ENCODE measurements at places on chromosomes 2 and 18.

GRCh38 chr18:79900610-79901570 lies 50.6 kb downstream of the SLC66A2 start:
- no peak for DNase-seq

DNA sequence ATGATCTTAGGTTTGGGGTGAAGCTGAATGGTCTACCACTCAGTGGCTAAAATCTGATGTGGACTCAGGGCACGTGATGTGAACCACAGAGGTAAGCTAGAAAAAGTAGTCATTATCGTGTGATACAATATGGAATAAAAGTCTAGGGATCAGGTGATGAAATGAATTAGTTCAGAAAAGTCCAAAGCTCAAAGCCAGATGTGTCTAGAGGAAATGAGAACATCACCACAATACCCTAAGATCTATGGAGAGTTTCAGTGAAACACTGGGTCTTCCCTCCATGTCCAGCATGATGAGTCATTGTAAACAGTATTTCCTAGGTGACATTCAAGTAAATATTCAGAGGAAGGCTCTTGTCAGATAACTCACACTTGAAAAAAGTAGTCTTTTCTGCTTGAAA lies 1257.4 kb upstream of the ZEB2 start:
- DNase-seq: no peak

GRCh38 chr2:220513573-220514288 lies 886.3 kb downstream of the SLC4A3 start:
- no peak for DNase-seq

GRCh38 chr2:156023229-156023869 lies 309.2 kb downstream of the NR4A2 start:
- no peak for DNase-seq

DNA sequence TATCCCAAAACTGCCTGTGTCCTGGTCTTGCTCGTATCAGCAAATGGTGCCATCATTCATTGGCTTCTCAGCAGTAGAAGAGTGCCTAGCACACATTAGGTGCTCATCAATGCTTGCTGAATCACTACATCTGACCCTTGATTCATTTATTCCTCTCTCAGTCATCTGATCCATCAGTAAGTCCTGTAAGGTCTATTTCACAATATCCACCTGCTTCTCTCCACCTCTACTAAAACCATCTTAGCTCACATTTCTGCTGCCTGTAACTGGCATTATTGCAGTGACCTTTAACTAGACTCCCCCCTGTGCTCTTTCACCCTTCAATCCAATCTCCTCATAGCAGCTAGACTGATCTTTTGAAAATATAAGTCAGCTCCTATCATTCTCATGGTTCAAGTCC lies 387.6 kb upstream of the SPRED2 start:
- DNase-seq: no peak

- no peak for DNase-seq
These were observed 989.2 kb downstream of the CPS1 start for GRCh38 chr2:211545582-211545981.

DNA sequence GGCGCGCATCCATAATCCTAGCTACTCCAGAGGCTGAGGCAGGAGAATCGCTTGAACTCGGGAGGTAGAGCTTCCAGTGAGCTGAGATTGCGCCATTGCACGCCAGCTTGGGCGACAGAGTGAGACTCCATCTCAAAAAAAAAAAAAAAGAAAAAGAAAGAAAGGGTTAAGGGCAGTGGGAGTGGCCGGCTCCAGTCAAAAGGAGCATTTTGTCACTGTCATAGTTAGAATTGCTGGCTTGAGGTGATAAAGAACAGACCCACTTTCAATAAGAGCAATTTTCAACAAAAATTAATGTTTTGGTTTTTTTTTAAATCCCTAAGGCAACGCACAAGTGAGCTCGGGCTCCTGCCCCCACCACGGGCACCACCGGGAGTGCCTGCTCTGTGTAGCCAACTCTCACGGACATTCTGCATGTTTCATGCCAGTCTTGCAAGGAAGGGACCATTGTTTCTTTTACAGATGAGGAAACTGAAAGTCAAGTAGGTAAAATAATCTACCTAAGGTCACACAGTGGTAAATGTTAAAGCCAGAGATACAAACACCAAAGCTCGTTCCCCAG lies 8.5 kb downstream of the CIB4 start:
- no peak for DNase-seq

- DNase-seq: no peak
These were observed 37.8 kb downstream of the GATA6 start for GRCh38 chr18:22207021-22207758.

- no peak for DNase-seq
These were observed 64.0 kb downstream of the SLC39A10 start for GRCh38 chr2:195721042-195721441.

- no peak for DNase-seq
These were observed 1246.3 kb upstream of the PIK3C3 start for GRCh38 chr18:40708726-40709125.

DNA sequence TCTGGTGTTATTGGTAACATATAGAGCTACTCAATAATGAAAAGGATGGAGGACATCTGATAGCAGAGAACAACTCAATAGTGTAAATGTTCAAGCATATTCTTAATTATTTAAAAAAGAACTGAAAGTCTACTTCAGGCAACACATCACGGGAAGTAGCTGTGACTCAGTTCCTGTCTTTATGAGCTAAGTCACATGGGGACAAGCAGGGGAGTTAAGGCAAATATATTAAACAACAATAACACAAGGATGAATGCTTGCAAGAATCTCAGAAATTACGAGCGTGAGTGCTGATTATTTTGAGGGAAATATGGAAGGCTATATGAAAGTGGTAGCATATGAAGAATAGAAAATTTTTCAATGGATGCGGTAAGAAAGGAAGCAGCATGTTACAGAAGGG lies 4.0 kb upstream of the HNMT start:
- no peak for DNase-seq

- DNase-seq: no peak
These were observed 41.6 kb downstream of the TTC21B start for GRCh38 chr2:165911981-165912380.

DNA sequence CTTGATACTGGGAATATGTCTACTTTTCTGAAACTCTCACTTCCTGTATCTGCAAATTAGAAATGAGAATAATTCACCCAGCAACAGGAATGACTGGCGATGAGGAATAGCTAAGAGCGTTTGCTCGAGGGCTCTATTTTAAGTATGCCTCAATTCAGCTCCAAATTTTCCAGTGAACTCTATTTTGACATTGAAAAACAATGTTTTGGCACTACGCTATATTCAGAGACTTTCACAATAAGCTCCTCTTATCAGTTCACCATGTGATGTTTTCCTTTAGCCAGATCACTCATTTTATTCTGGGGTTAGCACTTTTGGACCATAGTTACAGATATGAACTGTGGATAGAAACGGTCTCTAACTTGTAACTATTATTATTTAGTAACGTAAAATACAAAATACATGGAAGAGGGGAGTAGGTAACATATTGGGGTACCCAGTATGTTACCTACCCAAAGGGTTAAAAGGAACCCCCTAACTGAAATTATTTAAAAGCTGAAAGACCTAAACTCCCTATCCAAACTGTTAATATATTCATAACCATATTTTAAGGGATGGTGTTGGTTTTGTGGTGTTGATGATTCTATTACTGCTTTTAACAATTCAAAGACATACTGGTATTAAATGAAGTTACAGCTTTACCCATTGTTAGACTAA lies 28.1 kb downstream of the SLC40A1 start:
- DNase-seq: no peak

GRCh38 chr2:30233271-30234009 lies 2.1 kb downstream of the LBH start:
- DNase-seq: no peak

- DNase-seq: no peak
These were observed 1130.2 kb downstream of the DSC3 start for GRCh38 chr18:29912351-29912750.

DNA sequence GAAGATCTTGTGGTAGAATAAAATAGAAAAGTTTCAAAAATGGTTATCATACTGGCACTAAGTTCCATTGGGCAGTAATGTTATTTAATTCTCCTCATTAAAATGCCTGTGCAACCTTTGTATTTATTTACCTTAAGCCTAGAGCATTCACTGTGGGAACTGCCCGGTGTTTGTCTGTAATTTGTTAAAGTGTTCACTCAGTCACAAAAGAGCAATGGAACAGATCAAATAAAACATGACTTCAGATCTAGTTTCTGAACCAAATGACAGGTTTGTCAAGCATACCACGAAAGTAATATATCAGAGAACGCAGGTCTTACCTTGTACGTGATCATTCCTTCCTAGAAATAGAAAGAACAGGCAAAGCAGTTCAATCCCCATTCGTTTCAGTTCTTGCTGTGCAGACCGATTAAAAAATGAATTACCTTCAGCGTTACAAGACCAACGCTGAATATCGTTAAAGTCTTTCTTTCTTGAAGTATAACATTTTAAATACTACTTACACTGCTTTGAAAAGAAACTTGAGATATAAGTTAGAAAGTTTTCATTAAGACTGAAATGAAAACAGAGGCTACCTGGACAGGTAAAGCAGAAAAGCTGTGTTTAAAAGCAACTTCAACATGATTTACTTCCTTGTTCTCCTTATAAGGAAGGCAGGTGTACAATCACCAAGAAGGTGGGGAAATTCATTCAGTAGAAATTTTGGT lies at the start of gene ITGB6:
TSS of gene ITGB6 (minus strand) at position 590 of the 707 bp plus-strand sequence. CDS start at position 381, 209 bp downstream.
- no peak for DNase-seq

- DNase-seq: no peak
These were observed 283.2 kb downstream of the INSIG2 start for GRCh38 chr2:118371515-118371914.

DNA sequence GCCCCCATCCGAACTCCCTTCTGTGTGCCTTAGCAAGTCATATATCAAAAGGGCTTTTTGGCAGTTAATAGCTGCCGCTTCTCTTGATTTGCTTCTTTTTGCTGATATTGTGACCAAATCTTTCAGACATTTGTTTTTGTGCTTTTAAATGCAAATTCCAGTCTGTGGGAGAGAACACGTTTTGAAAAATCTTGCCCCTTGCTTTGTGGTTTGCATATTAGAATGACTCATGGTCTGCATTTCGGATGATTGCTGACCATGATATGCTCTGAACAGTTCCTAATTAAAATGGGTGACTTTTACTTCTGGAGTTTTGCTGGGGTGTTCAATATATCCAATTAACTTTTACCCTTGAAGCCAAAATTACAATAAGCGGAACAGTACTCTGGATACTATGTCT lies 58.2 kb upstream of the ST6GAL2 start:
- no peak for DNase-seq

- DNase-seq: no peak
These were observed 36.4 kb downstream of the RAMP1 start for GRCh38 chr2:237895544-237896506.
